ENCODE measurements at places on chromosomes 11 and 22.

DNA sequence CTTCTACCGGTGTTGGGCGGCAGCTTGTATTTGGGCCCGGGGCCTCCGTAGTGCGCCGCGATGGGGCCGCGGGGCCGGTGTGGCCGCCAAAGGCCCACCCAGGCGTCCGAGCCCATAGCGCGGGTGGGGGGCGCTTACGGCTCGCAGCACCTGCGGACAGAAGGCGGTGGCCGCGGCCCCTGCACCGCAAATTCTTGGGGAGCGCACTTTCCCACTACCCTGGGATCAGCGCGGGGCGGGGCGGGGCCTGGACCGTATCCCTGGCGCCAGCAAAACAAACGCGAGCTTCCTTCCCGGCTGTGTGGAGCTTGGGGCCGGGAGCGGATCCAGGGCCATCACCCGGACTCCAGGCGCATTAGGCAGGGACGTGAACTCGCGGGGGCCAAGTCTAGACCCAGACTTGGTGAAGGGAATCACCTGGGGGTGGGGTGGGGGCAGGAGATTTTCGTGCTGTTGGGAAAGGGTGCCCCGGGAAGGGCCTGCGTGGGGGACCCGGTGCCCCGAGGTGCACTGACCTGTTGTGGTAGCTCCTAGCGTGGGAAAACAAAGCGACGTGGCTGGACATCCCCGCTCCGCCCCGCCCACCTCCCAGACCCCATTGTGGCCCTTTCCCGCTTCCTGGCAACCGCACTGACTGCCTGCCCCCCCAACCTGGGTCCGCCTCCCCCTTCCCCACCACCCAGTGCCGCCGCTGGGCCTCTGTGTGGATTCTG is 2.3 kb upstream of the TYMP start:
- DNase-seq = peak; percentile 77

DNA sequence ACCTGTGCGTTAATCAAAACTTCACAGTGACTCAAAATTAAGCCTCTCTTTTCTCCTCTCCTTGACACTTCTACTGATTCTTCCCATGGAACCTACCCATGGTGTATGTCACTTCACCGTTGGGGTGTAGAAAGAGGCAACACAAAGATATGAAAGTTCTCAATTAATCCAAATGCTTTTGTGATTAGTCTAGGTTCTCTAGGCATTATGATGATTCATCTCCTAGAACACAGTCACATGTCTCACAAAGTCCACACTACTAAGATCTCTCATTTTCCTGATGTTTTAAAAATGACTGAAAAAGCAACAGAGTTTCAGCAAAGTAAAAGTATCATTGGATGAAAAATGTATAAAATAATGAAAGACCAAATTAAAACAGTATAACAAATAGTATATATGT is 13.7 kb upstream of the SCGB2A2 start:
- no peak for DNase-seq

- DNase-seq = no peak
These were observed 72.3 kb downstream of the FAM76B start for GRCh38 chr11:95717314-95717713.

- DNase-seq = peak; percentile 16
These were observed 37.8 kb downstream of the SLC5A1 start for GRCh38 chr22:32080904-32081303.

GRCh38 chr11:33687733-33688479 is 12.7 kb downstream of the C11orf91 start:
- peak; percentile 68 for DNase-seq

DNA sequence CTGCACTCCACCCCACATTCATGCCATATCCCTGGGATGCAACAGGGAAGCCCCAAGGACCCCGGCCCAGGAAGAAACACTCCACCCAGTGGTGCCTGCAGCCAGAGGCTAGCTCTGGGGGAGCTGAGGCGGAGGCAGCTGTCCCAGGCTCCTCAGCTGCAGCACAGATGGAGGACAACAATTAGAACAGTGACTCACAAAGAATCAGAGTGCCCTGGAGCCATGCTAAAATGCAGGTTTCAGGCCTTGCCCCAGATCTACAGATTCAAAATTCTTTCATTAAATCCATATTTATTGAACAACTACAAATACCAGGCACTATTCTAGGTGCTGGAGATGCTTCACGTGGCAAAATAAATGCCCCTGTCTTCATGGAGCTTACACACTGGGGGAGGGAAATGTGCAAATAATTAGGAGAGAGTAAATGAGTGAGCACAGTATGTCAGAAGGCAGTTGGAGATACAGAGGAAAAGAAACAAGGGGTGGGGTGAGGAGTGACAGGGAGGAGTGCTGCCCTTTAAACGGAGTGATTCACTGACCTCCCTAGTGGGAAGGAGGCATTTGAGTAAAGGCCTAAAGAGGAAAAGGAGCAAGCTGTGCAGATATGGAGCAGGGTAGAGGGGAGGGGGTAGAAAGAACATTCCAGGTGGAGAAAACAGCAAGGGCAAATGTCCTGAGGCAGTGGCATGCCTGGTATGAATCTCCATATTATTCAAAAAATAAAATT is 73.3 kb upstream of the CSNK2A3 start:
- DNase-seq = no peak

GRCh38 chr22:28917747-28918549 is 34.6 kb downstream of the ZNRF3 start:
- DNase-seq = peak; percentile 76

DNA sequence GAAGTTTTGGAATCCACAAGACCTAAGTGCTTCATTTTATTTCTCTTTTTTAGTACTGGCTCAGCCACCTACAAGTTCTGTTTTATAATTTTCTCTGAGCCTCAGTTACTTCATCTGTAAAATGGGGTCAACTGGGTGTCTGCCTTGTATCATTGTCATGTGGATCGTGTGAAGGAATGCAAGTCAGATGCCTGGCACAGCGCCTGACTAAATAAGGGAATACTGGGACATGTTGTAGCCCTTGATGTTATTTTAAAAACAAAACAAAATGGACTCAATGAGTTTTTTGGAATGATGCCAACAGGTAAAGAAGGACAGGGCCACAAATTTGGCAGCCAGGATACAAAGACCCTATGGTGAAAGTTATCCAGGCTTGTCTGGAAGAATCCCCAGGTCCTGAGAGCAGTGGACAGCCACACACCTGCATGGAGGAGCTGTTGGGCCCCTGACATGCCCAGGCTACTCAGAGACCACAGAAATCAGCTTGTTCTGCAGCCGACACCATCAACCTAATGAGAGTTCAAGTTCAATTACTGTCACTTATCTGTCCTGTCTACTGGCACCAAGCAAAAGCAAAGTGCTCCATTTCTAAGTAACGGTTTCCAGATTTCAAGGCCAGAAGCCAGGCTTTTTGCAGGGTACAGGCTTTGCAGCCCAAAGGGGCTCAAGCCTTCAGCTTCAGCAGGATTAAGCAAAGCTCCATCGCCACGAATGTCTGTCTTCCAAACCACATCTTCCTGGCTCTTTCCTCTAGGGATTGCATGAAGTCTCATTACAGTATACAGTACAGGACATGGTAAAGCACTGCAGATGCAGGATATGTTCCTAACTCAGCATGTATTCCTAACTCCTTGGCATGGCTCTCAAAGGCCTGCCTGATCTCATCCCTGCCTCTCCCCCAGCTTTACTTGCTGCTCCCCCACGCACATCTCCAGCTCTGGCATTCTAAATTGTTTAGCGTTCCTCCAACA is 18.4 kb downstream of the DKK3 start:
- peak; percentile 54 for DNase-seq

DNA sequence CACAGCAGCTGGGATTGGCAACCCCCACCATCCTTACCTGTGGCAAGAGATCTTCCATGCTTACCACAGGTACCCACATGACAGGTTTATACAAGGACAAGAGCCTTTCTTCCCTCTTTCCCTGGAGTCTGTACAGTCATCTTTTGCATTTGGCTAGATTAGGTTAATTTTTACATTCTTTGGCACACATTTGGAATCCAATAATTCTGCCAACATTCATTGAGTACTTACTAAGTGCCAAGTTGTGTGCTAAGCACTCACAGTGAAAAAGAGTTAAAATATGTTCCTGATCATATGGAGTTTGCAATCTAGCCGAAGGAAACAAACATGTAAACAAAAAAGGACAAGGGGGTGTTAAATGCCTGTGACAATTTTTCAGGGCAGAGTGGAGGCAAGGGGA is 50.0 kb upstream of the OPCML start:
- DNase-seq = no peak

GRCh38 chr11:91591021-91591420 is 633.6 kb upstream of the FAT3 start:
- DNase-seq = no peak

GRCh38 chr22:38144025-38144405 is 33.5 kb upstream of the BAIAP2L2 start:
- no peak for DNase-seq

GRCh38 chr11:16796311-16796710 is 57.9 kb downstream of the C11orf58 start:
- DNase-seq = no peak

GRCh38 chr11:127789927-127790326 is 789.4 kb upstream of the KIRREL3 start:
- peak; percentile 8 for DNase-seq

DNA sequence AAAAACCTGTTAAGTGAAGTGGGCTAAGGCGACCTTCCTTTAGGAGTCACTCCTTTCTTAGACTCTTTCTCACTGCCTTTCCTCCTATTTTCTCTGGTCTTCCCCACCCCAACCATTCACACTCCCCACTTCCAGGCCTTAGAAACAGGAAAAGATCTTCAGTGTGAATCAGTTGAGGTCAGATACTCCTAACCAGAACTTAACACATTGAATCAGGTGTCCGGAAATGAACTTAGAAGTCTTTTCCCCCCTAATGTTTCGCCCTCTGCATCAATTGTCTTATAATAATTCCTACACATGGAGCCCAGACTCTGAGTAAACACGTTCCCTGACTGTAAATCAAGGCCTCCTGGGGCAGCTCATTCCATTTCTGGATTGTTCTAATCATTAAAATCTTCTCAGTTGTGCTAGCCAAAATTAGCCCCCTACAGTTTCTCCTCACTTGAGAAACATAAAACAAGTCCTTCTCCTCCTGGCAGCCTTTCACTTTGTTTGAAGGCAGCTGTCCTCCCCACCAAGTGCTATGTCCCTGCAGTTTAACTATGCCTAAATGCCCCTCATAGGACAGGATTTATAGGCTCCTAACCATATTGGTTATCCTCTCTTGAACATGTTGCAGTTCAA is 32.7 kb upstream of the USP47 start:
- DNase-seq = no peak

DNA sequence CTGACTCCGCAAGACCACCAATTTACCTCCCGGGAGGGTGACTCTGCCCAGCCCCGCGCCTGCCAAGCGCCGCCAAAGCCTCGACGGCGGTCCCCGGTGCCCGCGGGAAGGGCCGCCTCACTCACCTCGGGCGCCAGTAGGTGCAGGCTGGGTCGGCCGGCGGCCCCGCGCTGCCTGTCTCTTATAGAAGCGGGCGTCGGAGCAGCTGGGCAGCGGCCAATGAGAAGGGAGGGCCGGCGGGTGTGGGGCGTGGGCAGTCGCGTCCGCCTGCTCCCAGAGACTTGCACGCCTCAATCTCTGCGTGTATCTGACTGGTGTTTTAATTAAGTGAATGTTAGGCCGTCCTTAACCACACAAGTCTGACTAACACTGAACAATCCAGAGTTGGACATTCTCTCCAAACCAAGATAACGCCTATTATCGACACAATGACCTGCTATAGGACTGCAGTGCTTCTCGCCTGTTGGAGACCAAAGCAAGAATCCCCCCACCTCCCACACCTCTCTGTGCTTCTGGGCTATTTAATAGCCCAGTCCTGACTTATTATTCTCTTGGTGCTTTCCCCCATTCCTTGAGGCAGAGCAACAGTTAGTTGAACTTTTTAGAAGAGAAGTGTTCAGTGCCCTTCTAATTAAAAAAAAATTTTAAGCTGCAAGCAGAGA is at the start of gene TPH1:
TSS of gene TPH1 (minus strand) at position 154 of the 662 bp plus-strand sequence. CDS start 5,507 bp downstream, outside the sequence.
- peak; percentile 67 for DNase-seq

DNA sequence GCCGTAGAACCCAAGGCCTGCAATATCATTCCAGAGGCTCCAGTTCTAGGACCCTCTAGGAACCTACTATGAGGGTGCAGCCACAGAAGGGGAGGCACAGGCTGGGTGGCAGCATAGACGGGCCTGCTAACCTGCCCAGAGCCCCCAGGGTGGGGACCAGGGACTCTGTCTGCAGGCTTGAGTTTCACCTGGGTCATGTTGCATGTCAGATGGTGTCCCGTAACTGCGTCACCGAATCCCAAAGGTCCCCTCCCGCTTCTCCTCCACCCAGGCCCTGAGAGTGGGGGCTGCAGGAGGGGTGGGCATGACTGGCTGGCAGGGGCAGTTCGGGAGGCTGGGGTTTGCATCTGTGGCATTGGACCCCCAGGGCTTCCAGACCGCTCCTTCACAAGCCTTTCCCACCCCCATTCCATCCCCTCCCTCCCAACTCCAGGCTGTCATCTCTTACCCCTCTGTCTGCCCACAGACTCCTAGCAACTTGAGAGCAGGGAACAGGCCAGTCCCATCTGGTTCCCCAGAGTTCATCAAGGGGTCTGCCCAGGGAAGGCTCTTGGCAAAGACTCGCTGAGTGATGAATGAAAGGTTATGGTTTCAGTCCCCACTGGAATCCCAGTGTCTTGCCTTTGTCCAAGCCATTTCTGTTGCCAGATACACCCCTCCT is 16.3 kb downstream of the MYO7A start:
- DNase-seq = no peak

- DNase-seq = no peak
These were observed 55.8 kb upstream of the SLC25A1 start for GRCh38 chr22:19234126-19234896.

GRCh38 chr11:113723787-113724186 is 17.7 kb upstream of the TMPRSS5 start:
- no peak for DNase-seq

GRCh38 chr22:42324990-42325710 is 54.7 kb upstream of the TCF20 start:
- DNase-seq = peak; percentile 56

Measured in thyroid gland (tissue), 4 donors.